ENCODE measurements at places on chromosomes 7 and 10.

- no peak for DNase-seq
These were observed 42.7 kb downstream of the GRID2IP start for GRCh38 chr7:6508539-6508938.

DNA sequence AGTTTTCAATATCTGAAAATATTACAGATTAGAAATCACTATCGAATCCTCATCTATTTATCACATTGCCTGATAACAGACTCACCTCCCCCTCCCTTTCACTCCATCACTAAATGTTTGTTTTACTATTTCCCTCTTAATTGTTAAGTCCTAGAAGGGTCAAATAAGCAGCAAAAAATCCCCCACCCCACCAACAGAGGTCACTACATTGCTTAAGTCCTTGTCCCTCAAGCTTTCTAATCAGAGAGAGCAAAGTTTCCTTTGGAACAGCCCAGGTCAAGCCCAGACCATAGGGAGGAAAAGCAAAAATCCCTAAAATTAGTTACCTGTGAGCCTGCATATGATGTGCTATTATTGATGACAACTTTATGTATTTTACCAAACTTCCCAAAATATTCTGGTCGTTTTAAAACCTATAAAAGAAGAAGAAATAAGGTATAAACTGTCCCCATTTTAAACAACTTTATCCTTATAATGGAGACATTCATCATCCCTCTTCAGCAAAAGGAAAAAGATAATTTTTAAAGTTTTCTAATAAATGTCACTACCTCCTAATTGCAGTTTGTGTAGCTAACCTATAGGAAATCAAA lies 95.0 kb downstream of the CNOT4 start:
- no peak for DNase-seq

DNA sequence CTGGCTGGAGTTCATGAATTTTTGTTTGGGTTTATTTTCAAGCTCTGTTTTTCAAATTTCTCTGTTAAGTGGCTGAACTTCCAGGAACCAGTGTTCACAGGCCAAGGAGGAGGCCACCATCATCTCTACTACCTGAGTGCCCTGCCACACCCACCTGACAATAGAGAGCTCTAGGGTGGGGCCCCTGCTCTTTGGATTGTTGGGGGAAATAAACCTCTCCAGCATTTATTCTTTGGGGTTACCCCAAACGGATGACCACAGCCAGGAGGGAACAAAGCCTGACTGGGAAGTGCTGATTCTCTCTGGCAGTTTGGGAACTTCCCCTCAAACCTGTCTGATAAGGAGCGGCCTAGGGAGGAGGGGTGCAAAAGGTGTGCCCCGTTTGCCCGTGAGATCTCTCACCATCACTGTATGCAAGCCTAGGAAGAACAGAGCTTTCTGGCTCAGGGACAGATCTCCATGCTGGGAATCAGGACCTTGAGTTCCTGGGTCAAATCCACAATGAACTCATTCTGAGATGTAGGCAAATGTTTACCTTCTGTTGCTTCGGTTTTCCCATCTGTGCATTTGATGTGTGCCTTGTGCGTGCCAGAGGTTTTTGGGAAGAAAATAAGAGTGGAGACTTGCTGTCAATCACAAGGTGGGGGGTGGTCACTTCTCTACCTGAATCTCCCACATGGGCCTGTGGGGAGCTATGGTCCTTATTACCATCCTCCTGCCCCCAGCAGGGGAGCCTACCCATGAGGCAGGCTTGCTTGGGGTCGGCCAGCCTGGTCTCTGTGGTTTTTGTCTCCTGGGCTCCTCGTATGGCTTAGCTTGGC lies 27.7 kb upstream of the PDCD4 start:
- DNase-seq = no peak

GRCh38 chr10:24791084-24791726 lies 67.5 kb upstream of the ARHGAP21 start:
- no peak for DNase-seq

DNA sequence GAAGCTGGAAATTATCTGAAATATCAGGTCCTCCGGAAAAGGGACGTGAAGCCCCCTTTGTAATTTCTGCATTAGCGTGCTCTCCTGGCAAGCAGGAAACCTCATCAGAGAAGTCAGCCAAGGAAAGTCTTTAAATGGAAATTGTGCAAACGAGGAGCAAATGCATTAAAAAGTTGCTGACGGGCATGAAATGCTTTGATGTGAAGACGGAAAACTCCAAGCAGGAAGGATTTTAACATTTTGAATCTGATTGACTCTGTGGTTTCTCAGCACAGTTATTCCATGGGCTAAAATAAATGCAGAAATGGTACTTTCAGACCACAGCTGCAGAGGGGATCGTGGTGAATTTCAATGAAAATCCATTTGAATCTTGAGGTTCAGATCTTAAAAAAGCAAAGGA lies 167.8 kb downstream of the AHR start:
- no peak for DNase-seq

- no peak for DNase-seq
These were observed 223.5 kb upstream of the PHYHIPL start for GRCh38 chr10:58952747-58953466.

GRCh38 chr10:8044331-8044907 lies 10.1 kb upstream of the GATA3 start:
- no peak for DNase-seq

DNA sequence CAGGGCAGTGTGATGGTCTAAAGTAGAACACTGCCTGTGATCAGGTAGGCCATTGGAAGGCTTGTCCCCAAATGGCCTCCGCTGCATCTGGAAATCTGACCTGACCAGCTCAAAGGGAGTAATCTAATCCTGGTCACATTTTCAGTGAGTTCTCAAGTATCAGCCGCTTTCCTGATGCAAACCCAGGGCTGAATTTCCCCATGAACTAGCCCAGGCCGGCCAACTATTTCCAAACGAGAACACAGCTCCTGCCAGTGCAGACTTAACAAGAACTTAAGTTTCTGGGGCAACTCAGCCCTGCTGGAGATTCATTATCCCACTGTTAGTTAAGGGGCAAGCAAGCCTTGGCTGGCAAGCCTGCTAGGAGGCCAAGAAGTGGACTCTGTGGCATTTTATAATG lies 59.6 kb upstream of the FAM180A start:
- no peak for DNase-seq

DNA sequence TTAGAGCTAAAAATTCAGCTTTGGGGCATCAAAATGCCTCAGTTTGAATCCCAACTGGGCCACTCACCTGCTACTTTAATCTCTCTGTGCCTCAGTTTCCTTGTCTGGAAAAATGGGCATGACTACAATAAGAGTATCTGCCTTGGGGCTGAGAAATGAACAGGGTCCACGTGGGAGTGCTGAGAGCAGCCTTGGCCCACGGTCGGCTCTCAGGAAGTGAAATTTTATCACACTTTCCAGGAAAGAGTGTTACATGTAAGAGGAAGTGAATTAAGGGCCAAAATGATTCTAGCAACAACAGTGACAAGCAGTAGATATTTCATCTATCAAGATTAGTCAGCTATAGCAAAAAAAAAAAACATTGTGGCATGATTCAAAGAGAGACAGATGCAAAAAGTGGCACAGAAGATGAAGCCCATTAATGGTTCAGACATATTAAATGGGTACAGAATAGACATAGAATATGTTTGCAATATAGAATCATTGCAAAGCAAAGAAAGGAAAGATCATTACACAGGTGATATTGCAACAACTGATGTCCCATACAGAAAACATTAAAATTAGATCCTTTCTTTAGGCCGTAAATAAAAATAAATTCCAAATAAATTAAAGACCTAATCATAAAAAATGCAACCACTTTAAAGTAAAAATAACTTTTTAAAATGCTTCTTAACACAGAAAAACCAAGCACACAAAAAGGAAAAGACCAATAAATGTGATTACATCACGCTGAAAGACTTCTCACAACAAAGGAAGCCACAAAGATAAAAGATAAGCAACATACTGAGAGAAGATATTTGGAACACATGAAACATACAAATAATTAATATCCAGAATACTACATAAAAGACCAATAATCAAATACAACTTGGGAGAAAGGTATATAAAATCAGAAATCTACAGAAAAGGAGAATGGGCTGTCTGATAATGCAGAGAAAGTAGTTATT lies 4.3 kb downstream of the TMEM273 start:
- no peak for DNase-seq

DNA sequence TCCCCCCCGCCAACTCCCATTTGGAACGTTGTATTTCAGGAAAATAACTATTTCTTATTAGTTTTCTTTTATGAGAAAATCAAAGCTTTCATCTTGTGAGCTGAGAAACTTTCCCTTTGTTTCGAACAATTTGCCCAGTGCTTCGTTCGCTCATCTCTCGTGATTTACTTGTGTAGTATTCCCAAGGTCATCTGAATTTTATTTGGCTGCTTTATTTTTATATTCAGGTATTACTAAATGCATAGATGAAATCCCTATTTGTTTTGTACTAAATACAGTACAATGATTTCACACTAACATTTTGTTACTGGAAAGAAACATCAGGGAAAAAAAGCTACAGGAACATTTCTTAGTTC lies 12.0 kb upstream of the EBLN1 start:
- no peak for DNase-seq

GRCh38 chr7:25802473-25802872 lies 349.5 kb upstream of the NFE2L3 start:
- no peak for DNase-seq

DNA sequence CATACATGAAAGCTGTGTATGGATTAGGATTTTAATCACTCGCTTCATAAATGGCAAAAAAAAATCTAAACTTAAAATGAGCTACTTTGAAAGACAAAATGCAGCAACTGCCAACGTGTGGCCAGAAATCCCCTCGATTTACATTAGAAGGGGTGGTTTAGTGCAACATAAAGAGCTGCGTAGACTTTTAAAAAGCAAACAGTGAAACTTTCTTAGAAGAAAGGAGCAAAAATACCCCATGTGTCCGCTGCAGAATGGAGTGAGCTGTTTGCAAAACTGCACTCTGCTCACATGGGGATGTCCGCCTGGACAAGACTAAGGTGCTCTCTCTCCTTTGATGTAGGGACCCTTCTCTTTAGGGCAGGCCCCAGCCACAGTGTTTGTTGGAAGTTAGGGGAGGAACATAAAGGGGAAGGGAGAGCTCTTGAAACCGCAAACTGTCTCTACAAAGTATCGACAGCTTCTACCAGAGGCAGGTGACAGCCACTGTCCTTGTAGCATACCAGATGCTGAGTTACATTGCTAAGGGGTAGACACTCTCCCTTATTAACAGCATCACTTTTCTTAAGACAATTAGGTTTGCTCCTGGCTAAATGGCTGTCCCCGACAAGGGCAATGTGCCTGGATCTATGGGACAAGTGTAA lies 528.1 kb downstream of the KCNMA1 start:
- no peak for DNase-seq

DNA sequence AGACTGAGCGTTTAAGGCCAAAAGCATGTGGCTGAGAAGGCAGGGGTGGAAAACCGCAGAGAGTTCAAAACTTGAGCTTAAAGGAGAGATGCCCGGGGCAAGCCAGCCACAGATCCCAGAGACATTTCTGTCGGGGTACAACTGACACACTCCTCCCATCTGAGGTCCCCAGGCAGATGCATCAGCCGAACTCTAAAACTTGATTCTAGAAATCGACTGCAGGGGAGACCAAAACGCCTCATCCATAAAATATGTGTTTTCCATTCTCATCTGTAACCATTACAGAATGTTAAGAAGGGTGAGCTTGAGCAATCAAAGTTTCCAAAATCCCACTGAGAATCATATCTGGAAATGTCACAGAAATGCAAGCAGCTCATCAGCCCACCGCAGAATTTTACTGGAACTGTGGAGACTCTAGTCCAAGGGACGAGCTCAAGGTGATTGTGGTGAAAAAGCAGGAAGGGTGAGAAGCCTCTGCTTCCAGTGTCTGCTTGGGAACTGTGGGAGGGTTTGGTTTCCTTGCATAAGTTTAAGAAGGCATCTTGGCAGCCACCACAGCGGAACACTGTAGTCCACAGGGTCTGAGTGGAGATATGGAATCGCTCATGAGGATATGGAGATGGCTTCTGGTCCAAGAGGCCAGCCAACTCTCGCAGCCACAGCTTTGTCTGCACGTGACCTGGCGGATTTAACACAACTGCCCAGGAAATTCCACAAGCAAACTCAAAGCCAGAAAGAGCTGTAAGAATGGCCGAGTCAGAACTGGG lies 249.2 kb downstream of the SFMBT2 start:
- no peak for DNase-seq

- DNase-seq = no peak
These were observed 315.7 kb downstream of the TNS3 start for GRCh38 chr7:47266131-47266706.

DNA sequence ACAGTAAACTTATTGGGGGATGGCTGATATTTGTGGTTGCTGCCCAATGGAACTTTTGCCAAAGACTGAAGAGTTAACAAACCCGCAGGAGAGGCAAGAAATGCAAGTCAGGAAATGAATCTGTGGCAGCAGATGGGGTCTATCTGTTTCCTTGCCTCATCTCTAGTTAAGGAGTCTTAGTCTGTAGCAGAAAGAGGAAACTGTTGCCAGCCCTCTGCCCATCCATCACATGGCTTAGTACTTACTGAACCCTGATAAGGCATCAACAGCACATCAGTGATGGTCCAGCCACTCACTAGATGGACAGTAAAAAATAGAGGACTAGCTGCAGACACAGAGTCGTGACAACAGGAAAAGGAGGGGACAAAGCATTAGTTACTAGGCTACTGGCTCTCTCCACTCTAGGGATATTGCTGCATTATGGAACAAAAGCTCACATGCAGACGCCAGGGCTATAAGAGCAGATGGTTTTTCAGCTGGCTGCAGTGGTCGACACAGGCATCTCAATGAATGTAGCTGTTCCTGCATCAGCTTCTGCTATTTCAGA lies 614.7 kb downstream of the PARD3 start:
- DNase-seq = no peak

- DNase-seq = peak; percentile 32
These were observed 48.2 kb downstream of the COL26A1 start for GRCh38 chr7:101410743-101411507.

- no peak for DNase-seq
These were observed 722.6 kb downstream of the GRID1 start for GRCh38 chr10:85643845-85644525.

GRCh38 chr7:92806496-92806895 lies 29.9 kb downstream of the CDK6 start:
- no peak for DNase-seq

DNA sequence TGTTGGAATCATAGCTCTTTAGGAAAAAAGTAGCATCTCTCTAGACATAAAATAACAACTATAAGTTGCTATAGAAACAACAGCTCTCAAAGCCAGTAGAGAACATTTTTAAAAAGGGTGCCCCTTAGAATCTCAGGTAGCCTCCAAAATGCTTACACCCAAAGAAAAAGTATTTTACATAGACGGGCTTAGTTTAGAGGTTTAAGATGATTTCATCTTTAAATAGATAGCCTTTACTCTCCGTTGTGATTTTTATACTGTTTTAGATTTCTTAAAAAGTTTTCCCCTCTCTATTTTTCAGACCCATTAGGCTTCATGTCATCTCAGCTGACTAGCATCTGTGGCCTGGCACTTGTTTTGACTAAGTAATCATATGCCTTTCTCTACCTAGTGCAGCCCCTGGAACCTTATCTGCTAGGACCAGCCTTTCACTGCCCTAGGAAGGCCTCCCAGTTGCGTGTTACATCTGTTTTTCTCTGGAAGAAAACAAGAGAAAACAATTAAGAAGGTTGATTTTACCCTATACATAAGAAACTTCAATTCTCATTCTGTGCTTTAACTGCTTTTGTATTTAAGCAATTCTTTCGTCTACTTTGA lies 6.9 kb upstream of the BPGM start:
- no peak for DNase-seq

- DNase-seq = no peak
These were observed 1.1 kb upstream of the TARP start for GRCh38 chr7:38274486-38274885.

- no peak for DNase-seq
These were observed 4.9 kb downstream of the GCK start for GRCh38 chr7:44184206-44184872.
